ENCODE measurements at places on chromosomes 3 and 15.

- DNase-seq, result peak; percentile 22
Observed at GRCh38 chr15:95620934-95621579, 709.4 kb upstream of the NR2F2 start.

DNA sequence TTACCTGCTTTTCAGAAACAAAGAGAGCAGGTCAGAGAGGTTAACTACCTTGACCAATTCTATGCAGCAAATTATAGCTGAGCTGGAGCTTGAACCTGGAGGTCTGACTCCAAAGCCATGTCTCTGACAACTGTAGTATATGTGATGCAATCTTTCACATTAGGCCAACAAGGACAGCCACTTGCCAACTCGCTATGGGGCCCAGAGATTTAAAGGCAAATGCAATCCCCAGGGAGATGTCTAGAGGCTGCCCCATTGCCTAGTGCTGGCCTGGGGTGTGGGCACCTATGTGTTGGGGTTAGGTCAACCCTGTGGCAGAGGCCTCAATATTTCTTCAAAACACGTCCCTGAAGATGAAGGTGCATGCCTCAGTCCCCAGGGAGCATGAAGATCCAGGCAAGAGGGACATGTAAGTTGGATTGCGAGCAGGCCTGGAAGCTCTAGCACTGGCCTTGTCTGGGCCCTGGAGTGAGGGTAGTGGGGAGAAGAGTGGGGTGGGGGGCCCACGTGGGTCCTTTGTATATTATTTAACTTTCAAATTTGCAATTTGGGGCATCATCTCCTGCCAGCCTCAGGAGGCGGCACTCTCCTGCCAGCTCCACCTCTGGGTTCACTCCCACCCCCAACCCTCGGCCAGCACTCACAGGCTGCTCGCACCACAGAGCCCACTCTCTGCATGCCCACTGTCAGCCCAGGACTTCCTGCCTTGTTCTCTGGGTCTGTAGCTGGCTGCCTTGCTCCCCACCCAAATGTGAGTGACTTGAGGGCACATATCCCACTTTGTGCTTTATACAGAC, 64.3 kb downstream of the SLC12A8 start:
- no peak for DNase-seq

GRCh38 chr3:117837391-117837790, 1127.8 kb downstream of the TUSC7 start:
- DNase-seq, result no peak

DNA sequence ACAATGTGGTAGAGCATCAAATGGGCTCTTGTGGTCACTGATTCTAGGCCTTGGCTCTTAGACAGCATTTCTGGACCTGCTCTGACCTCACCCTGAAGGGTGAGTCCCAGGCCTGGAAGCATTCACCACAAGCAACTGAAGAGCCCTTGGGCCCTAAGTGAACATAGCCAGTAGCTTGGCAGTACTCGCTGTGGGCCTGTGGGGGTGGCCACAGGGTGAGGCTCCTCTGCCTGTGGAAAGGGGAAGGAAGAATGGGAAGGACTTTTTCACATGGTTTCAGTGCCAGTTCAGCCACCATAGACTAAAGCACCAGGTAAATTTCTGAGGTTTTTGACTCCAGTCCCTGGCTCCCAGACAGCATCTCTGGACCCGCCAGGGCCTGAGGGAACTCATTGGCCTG, 5.1 kb upstream of the ZSCAN2 start:
- no peak for DNase-seq

DNA sequence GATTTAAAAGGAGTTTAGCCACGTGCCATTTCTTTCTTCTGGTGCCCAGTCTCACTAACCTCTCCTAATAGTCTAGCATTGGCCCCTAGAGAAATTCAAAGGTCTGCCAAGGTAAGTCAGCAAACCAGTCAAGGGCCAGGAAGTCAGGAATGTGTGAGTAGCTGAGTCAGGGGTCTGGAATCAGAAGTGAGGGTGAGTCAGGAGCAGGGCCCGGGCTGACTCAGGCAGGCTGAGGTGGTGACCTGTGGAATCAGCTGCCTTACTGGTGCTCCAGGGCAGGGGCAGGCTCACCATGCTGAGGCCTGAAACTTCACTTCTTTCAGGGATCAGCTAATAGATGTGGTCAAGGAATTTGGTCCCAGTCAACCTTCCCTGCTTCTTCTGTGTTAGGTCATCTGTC, 105.8 kb upstream of the MYZAP start:
- DNase-seq, result peak; percentile 90

GRCh38 chr3:121018917-121019321, 110.9 kb downstream of the STXBP5L start:
- DNase-seq, result no peak

- DNase-seq, result no peak
Observed at GRCh38 chr15:29686445-29687203, 135.6 kb downstream of the TJP1 start.

- DNase-seq, result no peak
Observed at GRCh38 chr15:93217343-93217742, 128.3 kb upstream of the RGMA start.

GRCh38 chr3:71080517-71081083, 502.9 kb downstream of the FOXP1 start:
- no peak for DNase-seq

DNA sequence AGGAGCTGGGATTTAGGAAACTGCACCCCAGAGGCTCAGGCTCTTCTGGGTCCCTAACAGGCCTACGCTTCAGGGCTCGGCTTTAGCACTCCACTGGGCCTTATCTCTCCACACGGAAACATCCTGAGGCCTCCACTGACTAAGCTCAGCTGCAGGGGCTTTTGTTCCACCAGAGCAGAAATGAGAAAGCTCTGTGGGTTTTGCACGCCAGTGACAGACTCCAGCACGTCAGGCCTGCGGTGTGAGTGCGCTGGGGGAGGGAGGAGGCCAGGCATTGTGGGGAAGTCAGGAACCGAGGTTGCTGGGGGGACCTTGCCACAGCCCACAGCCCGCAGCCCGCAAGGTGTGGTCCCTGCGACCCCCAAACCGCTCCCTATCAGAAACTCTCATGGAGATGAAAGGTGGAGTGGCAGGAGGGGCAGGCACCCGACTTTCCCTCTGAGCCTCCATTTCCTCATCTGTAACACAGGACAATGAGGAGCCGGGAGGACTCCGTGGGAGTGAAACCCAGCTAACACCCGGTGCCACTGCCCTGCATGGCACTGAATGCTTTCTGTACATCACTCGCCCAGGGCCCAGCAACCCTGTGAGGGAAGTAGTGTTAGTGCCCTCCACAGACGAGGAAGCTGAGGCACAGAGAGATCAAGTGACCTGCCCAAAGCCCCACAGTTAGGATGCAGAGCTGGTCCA, 106.5 kb downstream of the TPRA1 start:
- DNase-seq, result no peak

GRCh38 chr3:88346643-88347042, 196.9 kb downstream of the C3orf38 start:
- DNase-seq, result no peak

DNA sequence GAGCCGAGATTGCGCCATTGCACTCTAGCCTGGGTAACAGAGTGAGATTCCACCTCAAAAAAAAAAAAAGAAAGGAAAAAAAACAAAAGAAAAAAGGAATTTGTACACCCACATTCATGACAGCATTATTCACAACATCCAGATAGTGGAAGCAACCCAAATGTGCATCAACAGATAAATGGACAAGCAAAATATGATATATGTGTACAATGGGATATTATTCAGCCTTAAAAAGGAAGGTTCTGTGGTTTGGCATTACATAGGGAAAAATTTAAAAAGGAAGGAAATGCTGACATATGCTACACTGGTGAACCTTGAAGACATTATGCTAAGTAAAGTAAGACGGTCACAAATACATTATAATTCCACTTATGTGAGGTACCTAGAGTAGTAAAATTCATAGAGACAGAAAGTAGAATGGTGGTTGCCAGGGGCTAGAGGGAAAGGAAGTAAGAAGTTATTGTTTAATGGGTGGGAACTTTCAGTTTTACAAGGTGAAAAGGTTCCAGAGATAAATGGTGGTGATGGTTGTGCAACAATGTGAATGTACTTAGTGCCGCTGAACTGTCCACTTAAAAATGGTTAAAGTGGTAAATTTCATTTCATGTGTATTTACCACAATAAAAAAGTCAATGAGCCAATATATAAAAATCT, 118.5 kb downstream of the MYLK start:
- peak; percentile 75 for DNase-seq
